ENCODE measurements at places on chromosomes 5 and 9. TPM values are rescaled to one million over a fixed set of nuclear protein-coding genes. Genes with fewer than 3 reads are reported as not detected.

The GRAMD2B gene
- polyA plus RNA-seq: 11.8 TPM

DNA sequence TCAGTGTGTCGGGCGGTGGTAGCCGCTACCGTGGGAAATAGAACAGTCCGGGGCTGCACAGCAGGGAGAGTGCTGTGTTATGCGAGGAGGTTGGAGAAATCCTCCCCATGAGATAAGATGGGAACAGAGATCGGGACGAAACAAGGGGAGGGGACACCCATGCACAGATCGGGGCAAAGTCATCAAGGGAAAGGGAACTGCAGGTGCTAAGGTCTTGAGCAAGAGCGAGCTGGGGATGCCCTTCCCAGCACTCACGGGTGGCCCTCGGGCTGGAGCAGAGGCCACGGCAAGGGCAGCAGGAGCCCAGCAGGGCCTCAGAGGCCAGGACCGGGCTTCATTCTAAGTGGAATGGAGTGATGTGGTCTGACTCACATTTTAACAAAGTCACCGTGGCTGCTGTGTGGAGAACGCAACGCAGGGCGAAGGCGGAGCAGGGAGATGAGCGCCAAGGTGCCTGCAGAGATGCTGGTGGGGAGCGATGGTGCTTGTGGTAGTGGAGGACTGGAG is 7.7 kb downstream of the IL13 start:
- DNase-seq: no peak

- no peak for DNase-seq
Measured at GRCh38 chr9:137084526-137084925, 2.3 kb upstream of the MAN1B1 start.

The FBXL7 gene
- polyA plus RNA-seq: 23.7 TPM

DNA sequence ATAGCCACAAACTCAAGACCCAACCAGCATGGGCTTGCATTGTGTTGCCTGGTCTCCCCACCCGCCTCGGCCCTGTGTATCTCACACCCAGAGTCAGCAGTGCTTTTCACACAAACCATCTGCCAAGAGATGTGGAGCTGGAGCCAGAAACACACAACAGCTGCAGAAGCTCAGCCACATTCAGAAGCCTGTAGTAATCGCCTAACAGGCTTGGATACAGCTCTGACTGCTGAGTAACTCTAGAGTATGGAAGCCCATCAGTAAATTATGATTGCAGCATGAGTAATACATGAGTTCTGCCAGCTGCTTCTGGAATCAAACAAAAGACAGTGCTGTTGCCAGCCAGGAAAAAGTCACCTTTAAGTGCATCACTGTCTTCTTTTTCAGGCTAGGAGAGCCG is 16.0 kb downstream of the TEK start:
- DNase-seq: peak; percentile 89

DNA sequence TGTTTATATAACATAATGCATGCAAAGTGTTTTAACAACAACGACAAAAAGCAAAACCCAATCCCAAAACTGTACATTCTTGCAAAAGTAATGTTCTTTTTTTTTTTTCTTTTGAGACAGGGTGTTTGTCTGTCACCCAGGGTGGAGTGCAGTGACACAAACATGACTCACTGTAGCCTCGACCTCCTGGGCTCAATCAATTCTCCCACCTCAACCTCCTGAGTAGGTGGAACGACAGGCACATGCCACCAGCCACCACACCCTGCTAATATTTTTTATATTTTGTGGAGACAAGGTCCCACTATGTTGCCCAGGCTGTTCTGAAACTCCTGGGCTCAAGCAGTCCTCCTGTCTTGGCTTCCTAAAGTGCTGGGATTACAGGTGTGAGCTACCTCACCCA is 13.6 kb upstream of the HAVCR1 start:
- no peak for DNase-seq
